Lung microvascular endothelial cell (primary cell): ENCODE measurements at places on chromosomes 4 and X. TPM values are rescaled to one million over a fixed set of nuclear protein-coding genes. Genes with fewer than 3 reads are reported as not detected.
A peak's percentile ranks its signal among the peaks of the same experiment; 100 is the strongest.

GRCh38 chr4:127463883-127464282 lies 168.9 kb upstream of the INTU start:
- DNase-seq = no peak

DNA sequence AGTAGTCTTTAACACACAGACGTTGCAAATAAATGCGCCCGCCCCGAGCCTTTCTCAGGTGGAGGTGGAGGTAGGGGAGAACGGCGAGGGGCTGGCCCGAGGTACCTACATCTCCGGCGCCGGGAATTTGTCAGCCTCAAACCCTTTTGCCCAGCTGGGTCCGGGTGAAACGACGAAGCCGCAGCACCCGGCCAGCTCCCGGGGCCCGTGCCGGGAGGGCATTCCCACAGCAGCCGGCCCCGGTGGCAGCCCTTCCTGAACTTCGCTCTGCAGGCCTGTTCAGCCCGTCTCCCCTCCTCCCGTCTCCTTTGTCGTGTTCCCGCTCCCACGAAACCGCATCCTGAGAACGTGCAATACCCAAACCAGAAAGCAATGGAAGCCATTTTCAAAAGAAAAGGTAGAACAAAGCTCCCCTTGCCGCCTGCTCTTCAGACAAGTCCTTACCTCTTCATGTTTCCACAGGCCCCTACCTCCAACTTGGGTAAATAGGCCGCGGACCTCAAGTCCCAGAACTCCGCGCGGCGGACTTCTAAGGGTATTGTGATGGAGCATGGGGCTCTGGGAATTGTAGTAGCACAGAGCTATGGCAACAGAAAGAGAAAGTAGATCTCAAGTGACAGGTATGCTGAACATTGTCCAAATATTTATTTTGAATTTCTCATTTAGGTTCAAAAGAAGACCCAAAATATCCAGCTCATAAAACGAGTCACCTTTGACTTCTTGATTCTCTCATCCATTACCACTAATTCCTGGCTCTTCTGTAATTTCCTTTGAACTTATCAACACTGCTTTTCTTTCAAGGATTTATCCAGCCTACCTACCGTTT lies at the start of gene RBM41:
Gene RBM41 (minus strand): TSS at position 501 of the 826 bp plus-strand sequence. CDS start 49 bp downstream, at position 452.
- peak; percentile 82 for DNase-seq

- DNase-seq = peak; percentile 87
These were observed 39.7 kb downstream of the LGI2 start for GRCh38 chr4:24991015-24991414.

DNA sequence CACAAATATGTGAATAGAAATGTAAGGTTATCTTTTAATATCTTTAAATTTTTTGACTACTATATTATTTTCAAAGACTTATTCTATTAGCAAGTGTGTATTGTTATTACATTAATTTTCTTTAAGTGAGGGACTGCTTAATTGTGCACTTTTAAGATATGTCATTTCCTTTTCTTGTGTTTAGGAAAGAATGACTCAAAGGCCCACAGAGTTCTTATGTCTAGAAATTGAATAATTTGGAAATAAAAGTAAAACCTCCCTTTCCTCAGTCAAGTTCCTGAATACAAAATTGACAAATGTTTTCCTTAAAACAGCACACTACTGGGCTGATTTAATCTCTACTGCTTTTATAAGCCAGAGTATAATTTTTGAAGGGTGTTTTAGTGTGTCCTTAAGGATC lies 169.7 kb downstream of the TMEM47 start:
- no peak for DNase-seq

DNA sequence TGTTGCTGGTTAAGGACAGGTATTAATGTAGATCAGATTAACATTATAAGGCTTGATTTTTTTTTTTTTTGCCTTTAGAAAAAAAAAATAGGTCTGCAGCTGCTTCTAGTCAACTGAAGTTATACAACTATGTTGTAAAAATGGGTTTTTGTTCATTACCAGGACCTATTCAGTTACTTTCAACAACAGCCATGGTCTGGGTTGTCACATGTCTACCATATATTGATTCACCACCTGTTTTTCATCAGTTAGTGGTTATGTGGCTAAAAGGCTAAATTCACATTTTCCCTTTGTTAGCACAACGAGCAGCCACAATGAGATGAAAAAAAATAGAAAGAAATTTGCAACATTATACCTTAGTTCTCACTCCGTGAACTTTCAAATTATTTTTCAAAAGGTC lies 45.5 kb downstream of the GLRB start:
- DNase-seq = no peak

GRCh38 chr4:89836897-89837384 lies at the start of gene SNCA:
TSS of gene SNCA (minus strand) at chr4:89837161. CDS start at chr4:89835667, 1,494 bp downstream.
- DNase-seq = peak; percentile 68

SOX3 gene
- not detected in 2 replicates for total RNA-seq

CFP gene
- total RNA-seq = under 0.01 and 0.22 TPM in 2 replicates

CFI gene
- total RNA-seq = 26.4 and 38.7 TPM in 2 replicates

LNX1 gene
- total RNA-seq = 3.5 and 10.1 TPM in 2 replicates

TMSB15B gene
- 3.1 and 3.6 TPM in 2 replicates for total RNA-seq

SGMS2 gene
- 31.8 and 35.5 TPM in 2 replicates for total RNA-seq

KIT gene
- 1.2 and 2.4 TPM in 2 replicates for total RNA-seq

CXCL6 gene
- total RNA-seq = 0.22 and 0.40 TPM in 2 replicates
